ENCODE measurements at places on chromosomes 1 and 21. TPM values are rescaled to one million over a fixed set of nuclear protein-coding genes. Genes with fewer than 3 reads are reported as not detected.

RASSF5 gene
- 0.30 TPM for total RNA-seq

LPAR3 gene
- total RNA-seq = 10.2 TPM

RBP7 gene
- total RNA-seq = 1.9 TPM

ADGRB2 gene
- total RNA-seq = 6.2 TPM

AKR7A3 gene
- 0.15 TPM for total RNA-seq

FCER1G gene
- total RNA-seq = 0.23 TPM

CFHR5 gene
- not detected for total RNA-seq

PPFIA4 gene
- 22.6 TPM for total RNA-seq

TMEM200B gene
- 9.2 TPM for total RNA-seq

CYP4Z1 gene
- not detected for total RNA-seq

CD1D gene
- total RNA-seq = 0.23 TPM

GUCA2B gene
- not detected for total RNA-seq

KCND3 gene
- 7.3 TPM for total RNA-seq

FCRL1 gene
- total RNA-seq = 0.35 TPM

TMEM59 gene
- 312 TPM for total RNA-seq

LIN28A gene
- 0.08 TPM for total RNA-seq

HEATR1 gene
- total RNA-seq = 18.0 TPM

PPP1R15B gene
- 7.5 TPM for total RNA-seq

UBXN10 gene
- total RNA-seq = under 0.01 TPM

FAM110D gene
- total RNA-seq = 0.08 TPM
